ENCODE measurements at places on chromosomes 6 and 20. TPM values are rescaled to one million over a fixed set of nuclear protein-coding genes. Genes with fewer than 3 reads are reported as not detected.

- DNase-seq = no peak
Observed at GRCh38 chr20:35735826-35736470, 6.1 kb downstream of the RBM39 start.

DNA sequence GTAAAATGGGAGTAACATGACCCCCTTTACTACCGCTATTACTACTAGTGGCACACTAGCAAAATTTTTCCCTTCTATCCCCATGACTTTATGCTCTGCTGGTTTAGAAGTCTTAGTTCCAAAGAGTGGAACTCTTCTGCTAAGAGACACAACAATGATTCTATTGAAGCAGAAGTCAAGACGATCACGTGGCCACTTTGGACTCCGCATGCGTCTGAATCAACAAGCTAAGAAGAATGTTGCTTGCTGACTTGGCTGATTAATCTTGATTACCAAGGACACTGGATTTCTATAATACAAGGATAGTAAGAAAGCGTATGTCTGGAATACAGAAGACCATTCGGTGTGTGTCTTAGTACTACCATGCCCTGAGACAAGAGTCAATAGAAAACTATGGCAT, 244.7 kb upstream of the BTBD3 start:
- DNase-seq = no peak

GRCh38 chr20:24977336-24977735, 15.2 kb downstream of the APMAP start:
- DNase-seq = no peak

The PGC gene
- total RNA-seq = not detected

The ASF1A gene
- 39.9 TPM for total RNA-seq

Data from activated naive CD8-positive, alpha-beta T cell treated with anti-CD3 and anti-CD28 coated beads for 36 hours (primary cell).